ENCODE measurements at places on chromosomes 1 and 21. TPM values are rescaled to one million over a fixed set of nuclear protein-coding genes. Genes with fewer than 3 reads are reported as not detected.

Gene SLC2A5
- total RNA-seq: not detected

Gene FCGR1A
- total RNA-seq: not detected

Gene CLIC6
- total RNA-seq: 1.3 TPM

Gene ROR1
- total RNA-seq: 73.6 TPM

GRCh38 chr1:115624859-115625258 lies 16.9 kb upstream of the VANGL1 start:
- no peak for DNase-seq

- DNase-seq: no peak
These were observed 252.0 kb downstream of the KCTD3 start for GRCh38 chr1:215819114-215819513.

GRCh38 chr1:23345920-23346319 lies 1.8 kb upstream of the HNRNPR start:
- no peak for DNase-seq

GRCh38 chr1:225655509-225656258 lies 2.8 kb upstream of the ENAH start:
- no peak for DNase-seq
